Smooth muscle cell of the pulmonary artery (primary cell): ENCODE measurements at places on chromosomes 1 and 21. TPM values are rescaled to one million over a fixed set of nuclear protein-coding genes. Genes with fewer than 3 reads are reported as not detected.

Gene RGS7
- 0.83 and 1.0 TPM in 2 replicates for total RNA-seq

Gene MED8
- total RNA-seq, result 51.9 and 53.1 TPM in 2 replicates

Gene UBXN10
- total RNA-seq, result not detected in 2 replicates

Gene RAB42
- total RNA-seq, result 2.2 and 5.7 TPM in 2 replicates

Gene SYT2
- total RNA-seq, result under 0.01 TPM in 1 of 2 replicates, not detected in the other
